T-helper 17 cell (primary cell): ENCODE measurements at places on chromosomes 4 and X.
A peak's percentile ranks its signal among the peaks of the same experiment; 100 is the strongest.

GRCh38 chr4:1177274-1178141 lies 5.1 kb upstream of the SPON2 start:
- peaks cover 4% of the 10 kb centered on the region for H3K36me3 ChIP-seq
- peaks cover 4% of the 10 kb centered on the region for H3K4me1 ChIP-seq
- DNase-seq, result no peak
- no peaks in the 10 kb centered on the region for H3K27me3 ChIP-seq

GRCh38 chr4:17493619-17494018 lies 18.3 kb downstream of the QDPR start:
- peaks cover 7% of the 10 kb centered on the region for H3K4me1 ChIP-seq
- H3K27me3 ChIP-seq, result no peaks in the 10 kb centered on the region
- H3K27ac ChIP-seq, result no peak overlapping the region
- peaks cover 3% of the 10 kb centered on the region for H3K36me3 ChIP-seq
- DNase-seq, result no peak
- no peak overlapping the region for H3K4me3 ChIP-seq

DNA sequence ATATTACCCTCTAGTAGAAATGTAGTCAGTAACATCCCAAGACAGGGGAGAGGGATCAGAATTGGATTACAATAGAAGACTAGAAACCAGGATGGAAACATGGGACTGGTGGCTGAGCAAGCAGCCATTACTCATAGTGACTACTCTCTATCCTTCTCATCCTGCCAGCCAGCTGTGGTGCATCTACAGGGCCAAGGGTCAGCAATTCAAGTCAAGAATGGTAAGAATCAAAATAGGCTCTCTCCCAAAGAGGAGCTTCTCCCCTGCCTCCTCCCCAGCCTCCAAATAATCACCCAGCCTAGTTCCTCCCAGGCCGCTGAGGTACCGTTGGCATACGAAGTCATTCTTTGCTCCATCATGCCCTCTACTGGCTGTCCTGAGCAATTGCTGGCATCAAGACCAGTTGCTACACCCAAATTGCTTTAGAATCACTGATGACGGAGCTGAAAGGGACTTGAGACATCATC lies 19.4 kb downstream of the AWAT2 start:
- no peaks in the 10 kb centered on the region for H3K36me3 ChIP-seq
- H3K27me3 ChIP-seq, result no peaks in the 10 kb centered on the region
- DNase-seq, result peak; percentile 28
- no peak overlapping the region for H3K27ac ChIP-seq
- peaks cover 25% of the 10 kb centered on the region for H3K4me1 ChIP-seq

GRCh38 chr4:76233967-76234678 lies 17.4 kb upstream of the FAM47E start:
- no peak overlapping the region for H3K27ac ChIP-seq
- no peaks in the 10 kb centered on the region for H3K36me3 ChIP-seq
- no peak overlapping the region for H3K4me3 ChIP-seq
- DNase-seq, result no peak
- H3K27me3 ChIP-seq, result peaks cover 12% of the 10 kb centered on the region
- H3K4me1 ChIP-seq, result no peaks in the 10 kb centered on the region
